ENCODE measurements at places on chromosomes 12 and 14.

GRCh38 chr12:48814262-48815125 is 3.8 kb upstream of the CACNB3 start:
- DNase-seq: peak; percentile 63

DNA sequence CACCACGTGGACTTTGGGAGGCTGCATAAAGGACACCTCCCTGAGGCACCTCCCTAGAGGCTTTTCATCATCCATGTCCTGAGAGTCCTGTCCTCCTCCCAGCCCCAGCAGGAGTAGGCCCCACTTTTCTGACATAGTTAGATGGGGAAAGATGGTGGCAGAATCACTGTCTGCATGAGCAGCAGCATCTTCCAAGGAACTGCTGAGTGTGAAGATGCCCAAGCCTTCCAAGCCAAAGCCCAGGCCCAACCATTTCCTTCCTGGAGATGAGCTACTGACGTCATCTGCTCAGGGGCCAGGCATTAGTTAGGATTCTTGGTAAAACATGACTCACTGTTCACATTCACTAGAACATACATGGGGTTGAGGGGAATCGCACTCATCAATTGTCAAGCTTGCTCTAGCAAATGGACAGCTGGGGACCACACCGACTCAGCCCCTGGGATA is 37.3 kb downstream of the VDR start:
- peak; percentile 62 for DNase-seq

DNA sequence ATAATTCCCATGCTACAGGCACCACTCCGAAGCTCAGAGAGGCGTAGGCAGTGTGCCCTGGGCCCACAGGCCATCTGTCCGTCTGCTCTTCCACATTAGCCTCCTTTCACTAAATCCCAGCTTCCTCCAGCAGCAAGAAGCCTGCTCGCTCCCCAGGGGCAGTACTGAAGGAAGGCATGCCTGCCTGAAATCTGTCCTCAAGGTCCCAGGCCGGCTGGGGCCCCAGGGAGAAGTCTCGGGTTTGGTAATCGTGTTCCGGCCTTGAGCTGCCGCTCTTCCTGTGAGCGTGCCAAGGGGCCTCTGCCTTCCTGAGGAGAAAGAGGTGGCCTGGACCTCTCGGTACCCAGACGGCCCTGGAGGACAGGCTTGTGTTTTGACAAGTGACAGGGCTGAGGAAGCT is 15.2 kb upstream of the DLK1 start:
- no peak for DNase-seq

DNA sequence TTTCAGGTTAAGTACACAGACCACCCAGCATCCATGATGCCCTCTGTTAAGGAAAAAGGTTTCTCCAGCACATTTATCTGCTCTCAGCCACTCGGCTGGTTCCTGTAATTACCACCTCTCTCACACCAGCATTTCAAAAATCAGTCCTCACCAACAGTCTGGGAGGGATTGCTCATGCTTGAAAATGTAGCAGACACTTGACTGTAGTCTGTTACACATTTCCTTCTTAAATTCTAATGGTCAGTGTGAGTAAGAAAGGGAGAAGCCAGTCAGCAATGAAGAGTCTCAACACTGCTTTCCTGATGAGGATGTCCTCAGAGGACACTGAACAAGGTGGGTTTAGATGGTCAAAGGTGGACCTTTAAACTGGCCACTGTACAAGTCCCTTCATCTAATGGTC is 6.0 kb downstream of the ZBTB39 start:
- DNase-seq: no peak

GRCh38 chr14:77903221-77903620 is 103.3 kb downstream of the ADCK1 start:
- DNase-seq: peak; percentile 38

- DNase-seq: no peak
Observed at GRCh38 chr12:86600664-86601231, 344.6 kb upstream of the MGAT4C start.

GRCh38 chr12:107492393-107493134 is 193.0 kb upstream of the PWP1 start:
- DNase-seq: no peak

DNA sequence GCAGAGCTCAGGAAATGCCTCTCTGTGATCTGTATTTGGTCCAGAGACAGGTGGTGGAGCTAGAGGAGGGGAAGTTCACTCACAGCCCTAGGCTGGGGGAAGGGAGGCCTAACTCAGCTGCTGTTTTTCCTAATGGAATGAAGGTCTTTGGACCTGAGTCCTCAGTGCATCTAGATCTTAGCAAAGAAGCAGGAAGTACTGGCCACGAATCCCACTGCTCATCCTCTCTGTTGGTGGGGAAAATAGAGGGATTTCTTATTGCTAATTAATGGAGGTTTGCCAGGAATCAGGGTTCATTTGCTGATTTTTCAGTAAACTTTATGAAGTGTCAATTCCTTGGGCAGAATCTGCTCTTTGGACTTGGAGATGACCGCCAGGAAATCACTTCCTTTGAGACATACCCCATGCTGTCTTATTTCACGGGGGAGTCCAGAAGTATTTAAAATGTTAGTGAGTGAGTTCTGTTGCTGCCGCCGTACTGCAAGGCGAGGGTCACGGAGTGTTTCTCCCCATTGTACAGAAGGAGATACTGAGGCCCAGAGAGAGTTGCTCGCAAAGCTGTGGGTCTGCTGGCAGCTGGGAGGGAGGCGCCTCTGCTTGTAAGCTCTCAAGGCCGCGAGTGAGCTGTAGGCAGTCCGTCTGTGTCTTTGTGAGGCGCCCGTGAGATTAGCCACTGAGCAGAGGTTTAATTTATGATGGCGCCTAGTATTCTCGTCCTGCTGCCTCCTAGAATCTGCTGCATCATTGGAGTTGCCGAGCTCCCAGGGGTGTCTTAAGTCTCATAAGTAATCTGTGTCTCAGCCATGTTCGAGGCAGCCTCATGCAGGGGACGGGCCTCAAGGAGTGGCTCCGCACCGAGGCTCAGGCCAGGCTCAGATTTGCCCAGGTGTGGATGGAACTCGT is 88.2 kb downstream of the TSPAN9 start:
- no peak for DNase-seq

DNA sequence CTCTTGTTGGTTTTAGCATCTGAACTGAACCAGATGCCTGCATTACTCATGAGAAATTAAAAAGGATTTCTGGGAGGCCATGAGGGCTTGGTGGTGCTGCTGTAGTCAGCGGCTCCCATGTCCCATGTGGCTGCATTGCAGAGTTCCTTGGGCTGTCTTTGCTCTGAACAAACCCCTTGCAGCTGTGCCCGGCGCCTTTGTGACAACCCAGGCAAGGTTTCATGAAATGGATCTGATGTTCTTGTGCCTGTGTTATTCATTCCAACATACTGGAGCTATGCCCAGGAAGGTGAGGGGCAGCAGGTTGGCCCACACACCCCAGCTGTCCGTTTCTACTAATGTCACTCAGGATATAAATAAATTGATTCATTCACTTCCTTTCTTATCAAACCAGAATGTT is 40.8 kb downstream of the TGFB3 start:
- DNase-seq: no peak

GRCh38 chr12:11894890-11895289 is 175.8 kb upstream of the BCL2L14 start:
- no peak for DNase-seq

GRCh38 chr12:54191550-54192022 is 2.8 kb upstream of the SMUG1 start:
- peak; percentile 69 for DNase-seq

- no peak for DNase-seq
Observed at GRCh38 chr14:29521526-29522137, 406.0 kb downstream of the PRKD1 start.

DNA sequence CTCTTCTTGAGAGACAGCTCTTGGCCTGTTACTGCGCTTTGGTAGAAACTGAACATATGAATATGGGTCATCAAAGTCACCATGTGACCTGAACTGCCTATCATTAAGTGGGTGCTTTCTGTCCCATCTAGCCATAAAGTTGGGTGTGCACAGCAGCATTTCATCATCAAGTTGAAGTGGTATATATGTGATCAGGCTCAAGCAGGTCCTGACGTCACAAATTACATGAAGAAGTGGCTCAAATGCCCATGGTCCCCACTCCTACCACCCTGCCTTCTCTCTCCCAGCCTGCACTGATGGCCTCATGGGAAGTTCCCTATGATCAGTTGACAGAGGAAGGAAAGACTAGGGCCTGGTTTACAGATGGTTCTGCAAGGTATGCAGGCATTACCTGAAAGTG is 308.8 kb upstream of the MGAT4C start:
- DNase-seq: no peak

All from GM04504 (cell line).